ENCODE measurements at places on chromosomes 2 and 18. TPM values are rescaled to one million over a fixed set of nuclear protein-coding genes. Genes with fewer than 3 reads are reported as not detected.

OTOS gene
- not detected for total RNA-seq

ZBTB7C gene
- total RNA-seq = not detected

G6PC2 gene
- not detected for total RNA-seq

FAM228A gene
- total RNA-seq = 0.32 TPM

IKZF2 gene
- total RNA-seq = 12.2 TPM

CIB4 gene
- not detected for total RNA-seq
